ENCODE measurements at places on chromosomes 2 and 18.

DNA sequence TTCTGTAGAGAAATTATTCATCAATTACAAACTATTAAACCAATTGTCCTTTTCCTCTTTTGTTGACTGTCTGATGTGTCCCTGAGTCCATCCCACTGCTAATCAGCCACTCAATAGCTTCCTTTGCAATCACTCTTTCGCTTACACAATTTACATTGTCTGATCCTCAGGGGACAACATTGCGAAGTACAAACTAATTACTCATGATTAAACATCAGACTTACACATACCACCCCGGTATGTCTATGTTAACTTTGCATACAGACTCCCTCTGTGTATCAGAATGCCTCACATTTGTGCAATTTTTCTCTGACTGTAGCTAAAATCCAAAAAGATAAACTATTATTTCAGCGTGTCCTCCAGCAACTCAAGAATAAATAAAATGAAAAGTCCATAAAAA is 264.4 kb upstream of the REV1 start:
- DNase-seq = no peak

DNA sequence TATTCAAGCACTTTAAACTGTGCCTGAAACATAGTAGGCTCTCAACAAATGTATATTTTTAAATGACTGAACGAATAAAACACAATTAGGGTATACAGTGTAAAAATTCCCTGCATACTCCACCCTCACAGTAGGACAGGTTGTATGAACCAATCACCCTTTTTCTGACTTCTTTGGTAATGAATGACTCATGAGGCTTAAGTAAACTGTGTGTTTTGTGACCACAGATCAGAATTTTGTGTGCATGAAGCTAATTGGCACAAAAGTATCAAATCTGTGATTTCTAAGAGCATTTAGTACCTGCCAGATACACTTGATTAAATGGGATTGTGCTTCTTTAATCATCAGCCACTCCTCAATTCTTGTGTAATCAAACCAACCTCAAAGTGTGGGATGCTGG is 109.9 kb upstream of the MAP4K3 start:
- no peak for DNase-seq

DNA sequence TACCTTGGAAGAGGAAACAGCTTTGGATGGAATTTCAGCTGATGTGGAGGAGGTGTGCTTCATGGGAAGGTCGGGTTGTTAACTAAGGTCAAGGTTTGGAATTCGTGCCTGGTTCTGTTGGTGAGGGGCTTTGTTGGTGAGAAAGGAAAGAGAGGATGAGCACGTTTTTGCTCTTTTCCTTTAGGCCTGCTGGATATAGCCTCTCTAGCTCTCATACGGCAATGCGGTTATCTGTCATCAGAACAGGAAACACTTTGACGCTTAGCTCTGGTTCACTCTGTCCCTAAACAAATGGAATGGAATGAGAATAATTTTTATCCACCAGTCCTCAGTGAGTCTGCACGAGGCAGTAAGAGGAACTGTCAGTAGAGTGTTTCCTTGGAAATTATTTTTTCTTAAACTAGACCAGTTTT is 169.7 kb upstream of the NOSTRIN start:
- no peak for DNase-seq

GRCh38 chr18:55918444-55918843 is 330.5 kb upstream of the TCF4 start:
- no peak for DNase-seq

- DNase-seq = no peak
Measured at GRCh38 chr2:104378853-104379374, 475.0 kb upstream of the POU3F3 start.

DNA sequence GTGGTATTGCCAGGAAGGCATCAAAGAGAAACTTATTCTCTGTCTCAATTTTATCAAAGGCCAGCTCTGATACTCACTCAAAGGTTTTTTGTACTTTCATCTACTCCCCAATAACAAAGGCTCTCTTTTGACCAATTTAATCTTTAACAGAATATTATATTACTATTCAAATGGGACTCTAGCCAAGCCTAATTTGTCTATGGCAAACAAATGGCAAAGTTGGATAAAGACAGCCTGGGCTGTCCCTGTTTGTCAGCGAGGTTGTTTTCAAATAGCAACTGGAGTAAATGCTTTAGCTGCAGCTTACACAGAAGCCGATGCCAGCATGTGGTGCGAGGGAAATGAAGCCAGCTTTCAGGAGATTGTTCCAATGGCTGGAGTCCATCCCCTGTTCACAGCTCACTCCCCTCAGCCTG is 80.1 kb upstream of the CTNNA2 start:
- DNase-seq = no peak

DNA sequence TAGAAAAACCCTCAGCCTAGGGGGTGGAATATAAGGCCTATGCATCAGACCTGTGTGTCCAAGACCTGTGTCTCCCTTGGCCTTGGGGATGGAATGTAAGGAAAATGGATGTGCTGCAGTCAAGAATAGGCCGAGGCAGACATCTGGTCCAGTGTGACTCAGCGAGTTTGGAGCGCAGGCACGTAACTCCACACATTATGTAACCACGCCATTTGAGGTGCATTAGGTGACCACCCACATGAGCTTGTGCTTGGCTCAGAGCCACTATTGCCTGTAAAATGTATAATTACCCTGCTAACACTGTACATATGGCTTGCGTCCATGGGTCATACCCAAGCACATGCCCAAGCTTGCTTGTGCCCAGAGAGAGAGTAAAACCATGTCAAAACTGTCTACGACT is 580.9 kb upstream of the HNMT start:
- no peak for DNase-seq

DNA sequence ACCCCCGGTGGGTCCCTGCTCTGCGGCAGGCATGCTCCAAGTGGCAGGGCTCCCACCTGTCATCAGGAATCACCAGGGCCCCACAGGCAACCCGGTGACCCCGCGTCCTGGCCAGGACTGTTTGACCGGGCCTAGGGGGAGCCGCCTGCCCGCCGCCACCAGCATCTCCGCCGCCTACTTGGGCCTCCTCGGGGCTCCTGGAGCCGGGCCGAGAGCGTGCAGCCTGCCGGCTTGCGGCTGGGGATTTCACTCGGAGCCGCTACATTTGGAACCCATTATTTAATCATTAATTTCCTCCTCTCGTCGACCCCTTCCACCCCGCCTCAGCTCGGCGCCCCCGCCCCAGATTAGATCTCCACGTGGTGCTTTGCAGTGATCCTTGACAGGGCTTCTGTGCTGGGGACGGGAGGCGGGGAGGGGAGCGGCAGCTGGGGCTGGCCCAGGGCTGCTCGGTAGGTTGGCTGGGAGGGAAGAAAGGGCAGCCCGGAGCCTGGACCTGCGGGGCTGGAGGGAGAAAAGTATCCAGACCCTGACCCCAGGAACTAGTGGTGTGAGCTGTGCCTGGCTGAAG is 295.4 kb downstream of the CYP26B1 start:
- DNase-seq = no peak

DNA sequence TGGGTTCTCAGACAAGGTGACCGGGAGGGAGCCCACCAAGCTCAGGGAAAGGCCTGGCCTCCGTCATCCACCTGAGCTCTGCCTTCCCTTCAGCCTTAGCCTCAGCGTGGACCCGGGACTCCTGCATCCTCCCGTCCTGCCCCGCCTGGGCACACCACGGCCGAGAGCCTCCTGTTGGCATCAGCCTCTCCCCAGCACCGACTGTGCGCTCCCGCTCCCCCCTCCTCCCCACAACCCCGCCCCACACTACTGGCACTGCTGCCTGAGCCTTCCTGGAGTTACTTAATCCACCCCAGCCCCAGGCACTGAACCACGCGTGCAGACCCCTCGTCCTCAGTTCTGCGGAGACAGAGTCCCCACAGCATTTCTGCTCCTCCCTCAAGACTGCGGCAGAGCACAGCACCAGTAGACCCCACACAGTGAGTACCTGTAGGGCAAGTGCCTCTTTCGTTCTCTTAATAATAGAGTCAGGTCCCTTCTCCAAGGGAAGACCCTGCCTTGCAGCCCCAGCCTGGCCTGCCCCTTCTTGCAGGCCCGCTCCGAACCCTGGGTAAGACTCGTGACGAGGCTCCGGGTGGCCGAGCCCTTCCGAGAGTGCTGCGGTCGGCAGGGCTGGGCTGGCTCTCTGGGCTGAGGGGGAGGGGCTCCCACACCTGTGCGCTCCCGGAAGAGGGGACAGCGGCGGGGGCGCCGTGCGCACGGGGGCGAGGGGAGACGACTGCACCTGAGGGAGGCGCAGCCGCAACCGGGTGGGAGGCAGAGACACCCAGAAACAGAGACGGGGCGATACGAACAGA is at the start of gene AMER3:
TSS of gene AMER3 (plus strand) at position 285 of the 797 bp plus-strand sequence. CDS start 6,533 bp downstream, outside the sequence.
- no peak for DNase-seq

- DNase-seq = no peak
Measured at GRCh38 chr2:38074764-38075506, 1.0 kb downstream of the CYP1B1 start.

- no peak for DNase-seq
Measured at GRCh38 chr18:57527556-57528229, 58.8 kb downstream of the FECH start.

GRCh38 chr2:10101491-10101890 is 21.0 kb upstream of the RRM2 start:
- DNase-seq = no peak

DNA sequence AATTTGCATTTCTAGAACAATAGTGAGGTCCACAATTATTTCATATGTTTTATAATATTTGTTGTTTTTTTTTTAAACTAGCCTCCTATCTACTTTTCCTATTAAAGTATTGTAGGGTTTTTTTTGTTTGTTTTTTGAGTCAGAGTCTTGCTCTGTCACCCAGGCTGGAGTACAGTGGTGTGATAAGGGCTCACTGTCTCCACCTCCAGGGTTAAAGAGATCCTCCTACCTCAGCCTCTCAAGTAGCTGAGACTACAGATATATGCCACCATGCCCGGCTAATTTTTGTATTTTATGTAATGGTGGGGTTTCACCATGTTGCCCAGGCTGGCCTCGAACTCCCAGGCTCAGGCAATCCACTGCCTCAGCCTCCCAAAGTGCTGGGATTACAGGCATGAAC is 122.5 kb downstream of the SLC39A10 start:
- no peak for DNase-seq

GRCh38 chr2:30753630-30754029 is 53.6 kb downstream of the CAPN13 start:
- no peak for DNase-seq

DNA sequence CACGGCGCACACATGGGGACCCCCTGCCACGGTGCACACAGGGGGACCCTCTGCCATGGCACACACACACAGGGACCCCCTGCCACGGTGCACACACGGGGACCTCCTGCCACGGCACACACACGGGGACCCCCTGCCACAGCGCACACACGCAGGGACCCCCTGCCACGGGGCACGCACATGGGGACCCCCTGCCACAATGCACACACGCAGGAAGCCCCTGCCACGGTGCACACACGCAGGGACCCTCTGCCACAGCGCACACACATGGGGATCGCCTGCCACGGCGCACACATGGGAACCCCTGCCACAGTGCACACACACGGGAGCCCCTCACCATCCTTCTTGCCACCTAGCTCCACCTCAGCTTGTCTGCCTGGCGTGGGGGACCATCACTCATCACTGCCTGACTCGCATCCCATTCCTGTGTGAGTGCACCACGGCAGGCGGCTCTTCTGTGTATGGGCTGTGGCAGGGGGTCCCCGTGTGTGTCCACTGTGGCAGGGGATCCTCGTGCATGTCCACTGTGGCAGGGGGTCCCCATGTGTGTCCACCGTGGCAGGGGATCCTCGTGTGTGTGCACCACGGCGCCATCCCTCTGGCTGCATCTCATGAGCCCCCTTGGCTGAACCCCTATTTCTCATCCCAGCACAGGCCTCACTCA is 206.7 kb downstream of the EIPR1 start:
- no peak for DNase-seq

DNA sequence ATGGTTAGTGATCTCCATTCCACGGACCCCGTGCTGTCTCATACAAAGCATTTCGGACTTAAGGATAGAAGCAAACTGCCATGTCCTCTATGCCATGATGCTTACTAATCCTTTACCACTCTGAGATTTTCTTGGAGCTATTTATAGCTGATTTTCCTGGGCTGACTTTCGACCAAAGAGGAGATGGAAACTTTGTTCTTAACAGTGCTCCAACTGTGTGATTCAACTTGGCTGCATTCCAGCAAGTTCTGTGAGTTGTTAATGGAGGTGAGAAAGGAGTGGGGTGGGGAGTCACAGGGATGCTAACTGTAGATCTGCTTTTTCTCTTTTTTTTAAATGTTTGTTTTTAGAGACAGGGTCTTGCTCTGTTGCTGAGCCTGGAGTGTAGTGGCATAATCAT is 45.5 kb upstream of the MSH2 start:
- DNase-seq = no peak

GRCh38 chr2:222523783-222524544 is 99.6 kb downstream of the SGPP2 start:
- no peak for DNase-seq

- DNase-seq = no peak
Measured at GRCh38 chr2:59658906-59659635, 894.4 kb downstream of the BCL11A start.

GRCh38 chr18:79429785-79430281 is 34.1 kb downstream of the NFATC1 start:
- DNase-seq = no peak

- DNase-seq = no peak
Measured at GRCh38 chr2:66364495-66365333, 70.2 kb upstream of the MEIS1 start.

- no peak for DNase-seq
Measured at GRCh38 chr2:30865243-30865642, 58.0 kb upstream of the CAPN13 start.

DNA sequence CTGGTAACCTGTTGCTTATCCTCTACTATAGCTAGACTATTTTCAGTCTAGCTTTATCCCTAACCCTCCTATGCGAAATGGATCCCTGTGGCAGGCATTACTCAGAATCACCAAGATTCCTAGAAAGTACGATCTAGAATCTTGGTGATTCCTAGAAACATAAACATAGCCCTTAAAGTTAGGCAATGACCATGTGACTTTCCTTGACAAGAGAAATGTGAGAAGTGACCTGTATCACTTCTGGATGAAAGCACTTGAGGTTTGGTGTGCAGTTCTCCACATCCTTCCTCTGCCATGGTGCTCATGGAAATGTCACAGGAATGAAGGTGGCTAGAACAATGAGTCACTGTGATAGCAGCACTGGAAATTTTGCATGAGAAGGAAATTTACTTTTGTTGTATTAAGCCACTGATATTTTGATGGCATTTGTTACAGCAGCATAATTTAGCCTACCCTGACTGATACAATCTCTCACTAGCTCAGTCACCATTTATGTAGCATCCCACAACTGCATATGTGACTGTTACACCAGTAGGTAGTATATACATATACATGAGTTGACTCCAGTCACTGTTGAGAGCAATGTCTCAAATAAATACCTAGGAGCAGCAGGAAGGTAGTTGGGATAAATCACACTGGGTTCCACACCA is 68.3 kb upstream of the MAPRE2 start:
- DNase-seq = no peak
